Vagina (tissue), 2 donors: ENCODE measurements at places on chromosomes 12 and 14.

- DNase-seq = no peak
Measured at GRCh38 chr14:51094282-51094821, 553 bp downstream of the TRIM9 start.

DNA sequence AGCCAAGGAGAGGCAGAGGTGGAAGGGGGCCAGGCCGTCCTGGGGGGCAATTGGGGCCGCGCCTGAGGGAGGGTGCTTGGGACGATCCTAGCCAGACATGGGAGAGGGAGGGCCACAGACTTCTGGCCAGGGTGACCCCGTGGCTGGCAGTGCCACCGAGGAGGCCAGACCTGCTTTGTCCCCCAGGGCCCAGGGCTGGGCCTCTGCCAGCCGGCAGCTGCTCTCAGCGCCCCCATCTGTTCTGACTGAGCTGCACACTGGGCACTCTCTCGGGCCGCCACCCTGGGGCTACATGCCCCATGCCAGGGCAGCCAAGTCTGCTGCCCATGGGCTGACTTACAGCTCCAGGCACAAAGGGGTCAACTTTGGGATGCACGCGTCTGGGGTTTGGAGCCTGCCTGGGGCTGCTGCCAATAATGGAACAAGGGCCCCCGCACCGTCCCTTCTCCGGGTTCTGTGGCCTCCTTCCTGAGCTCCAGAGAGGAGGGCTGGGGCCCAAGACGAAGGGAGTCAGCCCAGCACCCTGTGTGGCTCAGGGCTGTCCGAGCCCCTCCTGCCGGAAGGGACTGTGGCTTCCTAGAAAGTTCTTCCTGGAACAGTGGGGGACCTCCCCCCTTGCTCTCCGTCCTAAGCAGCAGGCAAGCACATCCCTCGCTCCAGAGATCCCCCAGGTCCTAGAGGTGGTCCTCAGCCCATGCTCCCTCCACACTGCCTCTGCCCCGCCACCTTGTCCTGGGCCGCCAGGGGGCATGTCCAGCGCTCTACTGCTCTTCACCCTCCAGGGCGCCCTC is 1.1 kb downstream of the ADSS1 start:
- DNase-seq = no peak

DNA sequence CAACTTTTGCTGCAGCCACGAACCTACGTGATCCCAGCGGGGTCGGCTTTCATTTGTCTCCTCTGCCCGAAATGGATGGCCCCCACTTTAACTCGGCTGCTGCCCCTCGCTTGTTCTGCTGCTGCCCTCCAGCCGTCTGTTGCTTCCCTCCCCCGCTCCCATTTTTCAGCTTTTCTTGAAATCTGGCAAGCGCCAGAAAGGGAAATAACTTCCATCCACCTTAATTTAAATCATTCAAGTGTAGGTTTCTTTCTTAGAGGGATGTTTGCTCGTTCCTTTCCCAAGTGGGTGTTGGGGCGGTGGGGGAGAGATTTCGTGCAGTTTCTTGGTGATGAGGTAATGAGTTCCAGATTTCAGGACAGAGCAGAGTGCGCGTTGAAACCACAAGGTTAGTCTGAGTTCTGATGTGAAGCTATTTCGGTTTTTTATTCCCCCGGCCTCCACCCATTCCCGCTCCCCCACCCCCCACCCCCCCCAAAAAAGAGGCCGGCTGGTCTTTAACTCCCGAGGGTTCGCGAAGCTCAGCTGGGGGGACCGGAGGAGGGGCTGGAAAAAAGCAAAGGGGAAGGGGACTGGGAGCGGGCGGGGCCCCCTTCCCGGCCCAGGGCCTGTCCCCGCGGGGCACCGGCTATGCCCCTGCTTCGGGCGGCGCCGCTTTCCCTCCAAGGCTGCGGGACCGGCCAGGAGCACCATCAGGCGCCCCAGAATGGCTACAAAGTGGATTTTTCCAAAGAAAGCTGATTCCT is 2.2 kb upstream of the ZFP36L1 start:
- DNase-seq = no peak

- no peak for DNase-seq
Measured at GRCh38 chr14:60276347-60276746, 27.3 kb downstream of the PPM1A start.
